Keratinocyte (primary cell): ENCODE measurements at places on chromosomes 5 and 9. TPM values are rescaled to one million over a fixed set of nuclear protein-coding genes. Genes with fewer than 3 reads are reported as not detected.

- DNase-seq, result no peak
These were observed 98.0 kb downstream of the SLC25A46 start for GRCh38 chr5:110836851-110837250.

SLC36A2 gene
- not detected in 3 replicates for polyA plus RNA-seq

GRCh38 chr5:95424016-95424415 lies 32.9 kb downstream of the FAM81B start:
- DNase-seq, result no peak

INSL4 gene
- polyA plus RNA-seq, result 0.04 TPM in 1 of 3 replicates, not detected in the others

DNA sequence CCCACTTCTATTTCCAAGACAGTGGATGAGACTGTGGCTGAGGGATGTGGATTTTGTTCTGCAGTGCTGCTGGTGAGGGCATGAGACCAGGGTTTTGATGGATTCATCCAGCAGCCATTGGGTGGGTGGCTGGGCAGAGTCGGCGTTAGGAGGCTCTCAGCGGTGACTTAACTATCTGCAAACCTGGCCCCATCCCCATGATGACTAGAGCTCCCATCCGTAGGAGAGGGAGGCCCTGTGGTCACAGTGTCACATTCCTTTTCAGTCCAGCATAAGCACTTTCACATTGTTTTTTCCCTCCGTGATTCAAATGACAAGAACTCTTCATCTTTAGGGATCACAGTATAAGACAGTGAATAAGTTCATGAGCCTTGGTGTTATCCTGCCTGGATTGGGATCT lies 60.4 kb upstream of the SPRY4 start:
- no peak for DNase-seq

PROP1 gene
- polyA plus RNA-seq, result not detected in 3 replicates

PCSK1 gene
- polyA plus RNA-seq, result 0.01 to 0.03 TPM in 2 of 3 replicates, not detected in the other

KCNV2 gene
- polyA plus RNA-seq, result not detected in 3 replicates

DNA sequence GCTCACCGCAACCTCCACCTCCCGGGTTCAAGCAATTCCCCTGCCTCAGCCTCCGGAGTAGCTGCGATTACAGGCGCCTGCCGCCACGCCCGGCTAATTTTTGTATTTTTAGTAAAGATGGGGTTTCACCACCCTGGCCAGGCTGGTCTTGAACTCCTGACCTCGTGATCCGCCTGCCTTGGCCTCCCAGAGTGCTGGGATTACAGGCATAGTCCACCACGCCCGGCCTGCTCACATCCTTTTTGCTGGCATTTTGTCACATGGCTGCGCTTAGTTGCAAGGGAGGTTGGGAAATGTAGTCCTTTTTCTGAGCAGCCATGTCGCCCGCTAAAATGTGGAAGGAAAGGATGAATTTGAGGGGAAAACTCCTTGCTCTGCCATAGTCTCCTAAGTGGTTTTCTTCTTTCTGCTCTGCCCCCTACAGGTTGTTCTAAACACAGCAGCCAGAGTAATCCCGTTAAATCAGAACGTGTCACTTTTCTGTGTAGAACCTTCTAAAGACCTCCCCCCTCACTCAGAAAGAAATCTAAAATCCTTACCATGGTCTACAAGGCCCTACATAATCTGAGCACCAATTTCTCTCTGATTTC lies 57.8 kb upstream of the HSPA9 start:
- no peak for DNase-seq
